ENCODE measurements at places on chromosomes 2 and 18.

DNA sequence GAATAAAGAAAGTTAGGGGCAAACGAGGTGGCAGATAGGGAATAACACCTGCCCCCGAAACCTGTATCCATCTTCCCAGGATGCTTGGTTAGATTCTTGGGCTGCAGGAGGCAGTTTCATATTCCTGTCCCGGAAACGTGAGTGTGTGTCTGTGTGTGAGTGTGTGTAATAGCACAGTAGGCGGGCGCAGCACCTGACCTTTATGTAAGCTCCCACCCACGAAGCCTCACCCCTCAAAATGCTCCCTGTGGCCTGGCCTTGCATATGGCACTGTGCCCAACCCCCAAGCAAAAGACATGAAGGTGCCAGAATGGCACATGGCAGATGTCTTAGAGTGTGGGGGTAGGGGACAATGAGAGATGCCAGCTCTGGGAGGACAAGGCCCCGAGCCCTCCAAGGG, 48.9 kb downstream of the EFR3B start:
- DNase-seq: no peak

DNA sequence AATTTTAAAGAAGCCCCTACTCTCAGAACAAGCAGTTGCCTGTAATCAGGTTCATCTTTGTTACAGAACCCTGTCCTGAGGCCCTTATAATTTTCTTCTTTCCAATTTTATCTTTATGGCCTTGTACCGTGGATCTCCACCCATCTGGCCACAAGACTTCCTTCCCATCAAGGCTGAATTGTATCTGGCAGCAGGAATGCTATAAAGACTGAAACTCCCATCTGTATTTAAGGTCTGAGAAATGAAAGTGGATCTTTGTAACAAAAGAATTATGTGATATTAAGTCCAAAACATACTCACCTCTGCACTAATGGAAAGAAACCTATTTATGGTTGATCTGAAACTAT, 91.8 kb downstream of the METTL8 start:
- no peak for DNase-seq

DNA sequence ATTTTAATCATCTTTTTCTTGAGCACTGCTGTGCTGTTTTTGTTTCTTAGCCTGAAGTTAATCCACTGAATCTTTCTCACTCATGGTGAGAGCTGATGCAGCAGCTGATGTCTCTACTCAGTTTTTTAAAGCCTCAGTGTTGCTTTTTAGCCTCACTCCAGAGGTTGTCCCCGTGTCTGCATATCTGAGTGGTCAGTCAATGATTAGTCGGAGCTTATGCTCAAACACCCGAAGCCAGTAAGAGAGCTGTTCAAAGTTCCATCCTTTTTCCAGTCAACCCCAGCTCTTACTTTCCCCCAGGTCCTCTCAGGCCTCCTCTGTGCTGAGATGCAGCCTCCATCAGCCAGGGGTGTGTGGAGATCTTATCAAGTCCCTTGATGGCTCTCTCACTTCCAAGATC, 81.1 kb downstream of the MBOAT2 start:
- no peak for DNase-seq

- DNase-seq: no peak
Measured at GRCh38 chr2:108787216-108787541, 608 bp downstream of the CCDC138 start.

DNA sequence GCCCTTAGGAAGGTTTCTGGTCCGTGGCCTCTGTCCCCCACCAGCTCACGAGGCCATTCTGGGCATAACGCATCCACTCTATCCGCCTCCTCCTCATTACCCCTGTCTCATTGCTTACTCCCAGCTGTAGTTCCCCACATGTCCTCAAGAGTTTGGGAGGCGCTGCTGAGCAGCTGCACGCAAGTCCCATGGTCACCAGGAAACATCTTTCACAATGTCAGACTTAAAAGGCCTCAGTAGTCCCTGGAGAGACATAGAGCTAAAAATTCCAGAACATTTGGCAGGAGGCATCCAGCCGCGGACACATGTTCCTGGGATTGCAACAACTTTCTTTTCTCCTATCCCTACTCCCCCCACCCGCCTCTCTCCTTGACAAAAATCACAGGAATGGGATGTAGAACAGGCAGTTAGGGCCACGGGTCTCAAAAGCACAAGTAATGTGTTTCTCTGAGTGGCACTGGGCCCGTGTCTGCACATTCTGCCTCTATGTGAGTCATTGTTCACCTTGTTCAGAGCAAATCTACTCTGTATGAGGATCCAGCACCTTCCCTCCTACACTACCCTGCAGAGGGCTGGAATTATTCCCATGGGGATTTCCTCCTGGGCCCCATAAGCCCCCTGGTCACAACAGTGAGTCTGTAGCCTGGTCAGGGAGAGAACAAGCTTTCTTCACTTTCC, 8.1 kb downstream of the LBH start:
- peak; percentile 62 for DNase-seq

DNA sequence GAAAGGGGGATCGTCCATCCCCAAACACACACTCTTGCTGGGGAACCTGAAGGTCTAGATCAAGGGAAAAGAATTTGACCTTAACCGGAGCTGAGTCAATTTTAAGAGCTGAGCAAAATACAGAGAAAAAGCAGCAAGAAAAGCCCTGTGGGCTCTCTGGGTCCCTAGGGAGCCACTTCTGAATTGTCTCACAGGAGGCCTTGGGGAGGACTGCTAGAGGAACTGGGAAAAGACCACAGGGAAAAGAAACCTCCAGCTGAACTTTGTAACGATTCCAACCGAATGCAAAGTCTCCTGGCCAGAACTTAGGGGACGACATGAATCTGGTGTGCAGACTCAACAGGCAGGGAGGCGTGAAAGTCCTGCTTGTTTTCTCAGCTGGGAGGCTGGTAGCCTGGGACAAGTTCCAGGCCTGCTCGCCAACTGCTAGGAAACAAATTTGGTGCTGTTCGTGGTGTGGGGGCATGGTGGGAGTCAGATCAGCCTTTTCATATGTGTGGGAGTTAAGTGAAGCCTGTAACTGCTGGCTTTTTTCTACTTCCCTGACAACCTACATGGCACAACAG, 644.6 kb upstream of the CNTNAP5 start:
- no peak for DNase-seq

DNA sequence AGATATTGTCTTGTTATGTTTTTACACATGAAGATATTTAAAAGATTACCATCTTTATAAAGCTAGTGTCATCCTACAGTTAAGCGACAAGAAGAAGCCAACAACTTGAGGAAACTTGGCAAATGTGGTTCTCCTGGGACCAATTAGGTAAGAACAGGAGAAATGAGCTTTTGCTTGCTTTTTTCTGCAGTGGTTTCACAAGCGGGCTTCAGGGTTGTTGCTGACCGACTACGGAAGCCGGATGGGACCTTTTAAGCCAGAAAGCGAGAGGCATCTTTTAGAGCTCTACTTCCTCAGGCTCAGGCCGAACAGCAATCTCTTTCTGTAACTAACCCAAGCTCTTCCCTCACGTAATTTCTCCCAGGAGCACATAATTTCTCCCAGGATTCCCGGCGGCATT, 256.5 kb downstream of the CNTNAP5 start:
- no peak for DNase-seq

DNA sequence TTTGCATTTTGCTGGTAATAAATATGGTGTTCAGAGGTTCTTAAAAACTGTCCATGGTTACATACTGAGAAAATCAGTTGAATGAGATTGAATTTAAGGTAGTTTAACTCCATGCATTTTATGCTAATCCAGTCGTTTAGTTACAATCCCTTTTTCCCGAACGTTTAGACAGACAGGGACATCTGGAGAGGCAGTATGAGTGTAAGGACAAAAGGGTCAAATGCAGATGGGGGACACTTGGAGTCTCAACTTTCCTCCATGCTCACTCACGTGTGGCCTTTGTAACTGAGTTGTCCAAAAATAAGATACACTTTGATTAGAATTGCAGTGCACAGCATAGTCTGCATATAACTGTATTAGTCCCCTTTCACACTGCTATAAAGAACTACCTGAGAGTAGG, 63.9 kb downstream of the RDH14 start:
- DNase-seq: no peak

DNA sequence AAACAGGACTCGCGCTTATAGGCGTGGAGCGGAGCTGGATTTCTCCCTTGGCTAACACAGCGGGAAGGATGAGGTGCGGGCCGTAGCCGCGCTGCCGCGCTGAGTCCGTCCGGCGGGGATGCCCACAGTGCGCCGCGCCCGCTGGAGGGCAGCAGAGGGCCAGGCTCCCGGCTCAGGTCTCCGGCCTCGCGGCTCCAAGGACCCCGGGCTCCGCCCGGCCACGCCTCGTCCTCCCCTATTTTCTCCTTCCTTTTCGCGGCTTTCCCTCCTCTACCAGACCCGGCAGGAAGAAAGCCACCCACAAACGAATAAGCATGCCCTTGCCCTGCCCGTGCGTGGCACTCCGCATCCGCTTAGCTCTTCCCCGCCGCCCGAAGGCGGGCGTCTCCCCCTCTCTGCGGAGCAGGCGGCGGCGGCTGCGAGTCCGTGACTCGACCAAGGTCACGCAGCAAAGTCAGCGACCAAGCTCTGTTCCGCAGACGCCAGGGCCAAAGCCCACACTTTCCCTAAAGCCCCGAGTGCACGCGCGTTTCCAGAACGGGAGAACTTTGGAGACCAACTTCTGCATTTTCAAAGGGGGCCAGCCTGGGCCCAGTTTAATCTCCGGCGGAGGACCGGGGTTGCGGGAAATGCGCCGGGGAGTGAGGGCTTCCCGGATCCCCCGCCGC, 48.5 kb downstream of the KCNIP3 start:
- DNase-seq: peak; percentile 28

DNA sequence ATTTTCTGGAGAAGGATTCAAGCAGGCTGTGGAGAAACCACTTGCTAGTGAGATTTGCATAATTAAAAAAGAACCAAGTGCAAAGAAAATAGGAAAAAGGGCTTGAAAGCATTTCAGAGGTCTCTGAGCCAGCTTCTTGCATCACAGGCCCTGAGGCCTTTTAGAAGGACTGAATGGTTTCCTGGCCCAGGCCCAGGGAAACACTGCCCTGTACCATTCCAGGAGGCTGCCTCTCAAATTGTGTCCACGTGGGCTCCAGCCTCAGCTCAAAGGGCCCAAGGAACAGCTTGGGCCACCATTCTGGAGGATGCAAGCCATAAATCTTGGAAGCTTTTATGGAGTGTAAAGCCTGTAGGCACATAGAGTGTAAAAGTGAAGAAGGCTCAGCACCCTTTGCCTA, 523.3 kb upstream of the VRK2 start:
- DNase-seq: no peak

DNA sequence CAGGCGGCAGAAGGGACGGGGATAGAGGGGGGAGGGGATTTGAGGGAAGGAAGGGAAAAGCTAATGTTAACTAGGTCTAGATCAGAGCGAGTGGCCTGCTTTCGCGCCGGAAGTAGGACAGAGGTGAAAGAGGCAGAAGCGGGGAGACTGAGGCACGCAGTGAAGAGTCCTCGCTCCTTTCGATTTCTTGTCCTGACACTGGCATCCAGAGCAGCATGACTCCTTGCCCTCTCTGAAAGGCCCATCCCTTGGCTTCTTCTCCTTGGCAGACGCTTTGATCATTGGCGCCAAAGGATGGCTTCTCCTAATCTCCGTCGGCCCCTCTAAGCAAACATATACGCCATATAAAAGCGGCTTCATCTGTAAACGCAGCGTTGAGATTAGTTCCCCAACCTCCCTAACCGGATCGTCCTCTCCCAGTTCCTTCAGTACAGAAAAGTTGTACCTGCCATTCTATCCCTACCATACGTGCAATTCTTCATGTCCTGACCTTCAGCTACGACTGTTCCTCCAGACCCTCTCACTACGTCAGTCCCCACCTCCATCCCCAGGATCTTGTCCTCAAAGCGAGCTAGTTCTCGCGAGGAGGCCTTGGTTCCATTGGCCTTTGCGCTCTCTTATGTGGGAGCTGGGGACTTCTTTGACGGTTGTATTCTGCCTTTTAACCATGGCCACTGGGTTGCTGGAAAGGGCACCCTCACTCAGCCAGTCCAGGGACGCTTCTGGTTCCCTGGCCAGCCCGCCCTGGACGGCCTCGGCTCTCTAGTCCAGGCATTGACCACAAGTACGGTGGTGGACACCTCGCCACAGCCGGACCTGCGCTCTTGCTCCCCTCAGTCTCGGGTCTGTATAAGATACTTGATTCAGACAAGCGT, 857 bp upstream of the NEUROD1 start:
- no peak for DNase-seq

DNA sequence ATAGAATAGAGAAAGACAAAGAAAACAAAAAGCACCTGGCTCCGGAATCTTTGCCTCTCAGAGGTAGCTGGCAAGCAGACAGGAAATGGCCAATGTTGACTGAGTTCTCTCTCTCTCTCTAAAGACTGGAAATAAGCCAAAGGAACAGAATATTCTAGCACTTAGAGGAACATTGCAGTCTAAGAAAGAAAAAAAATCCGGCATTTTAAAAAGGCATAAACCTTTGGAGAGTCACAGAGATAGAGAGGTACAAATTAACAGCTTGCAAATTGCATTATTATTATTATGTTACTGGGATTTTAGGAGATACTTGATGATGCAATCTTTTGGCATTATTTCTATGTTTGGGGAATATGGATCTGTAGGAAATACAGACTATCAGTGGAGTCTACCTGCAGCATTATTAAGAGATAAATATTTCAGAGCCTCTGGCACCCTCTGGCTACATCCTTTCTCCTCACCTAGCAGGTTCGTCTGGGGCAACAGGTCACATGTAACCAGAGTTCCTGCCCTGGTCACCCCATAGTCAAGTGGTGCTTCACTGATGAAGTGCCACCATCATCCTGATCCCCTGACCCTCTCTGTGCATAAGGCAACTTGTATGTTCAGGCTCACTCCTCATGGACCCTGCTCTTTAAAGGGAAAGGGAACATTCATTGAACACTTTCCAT, 318.9 kb upstream of the ACVR2A start:
- DNase-seq: no peak

DNA sequence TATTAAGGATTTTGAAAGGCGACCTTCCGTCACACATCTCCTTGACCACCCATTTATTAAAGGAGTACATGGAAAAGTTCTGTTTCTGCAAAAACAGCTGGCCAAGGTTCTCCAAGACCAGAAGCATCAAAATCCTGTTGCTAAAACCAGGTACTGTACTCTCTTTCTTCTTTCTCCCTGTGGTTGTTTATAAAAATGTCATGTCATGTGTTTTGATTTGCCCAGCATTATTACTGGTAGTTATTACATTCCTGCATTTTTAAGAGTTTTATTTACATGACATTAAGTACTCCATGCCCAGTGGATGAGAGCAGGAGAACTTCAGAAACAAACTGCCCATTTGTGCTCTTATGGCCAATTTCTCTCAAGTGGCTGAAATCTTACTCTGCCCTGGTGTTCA, 191.3 kb downstream of the MYO3B start:
- no peak for DNase-seq

- no peak for DNase-seq
Measured at GRCh38 chr2:207385903-207386302, 143.9 kb upstream of the CREB1 start.

GRCh38 chr2:102366406-102367112, 11.0 kb downstream of the IL18R1 start:
- DNase-seq: no peak

GRCh38 chr2:221437056-221437455, 135.0 kb downstream of the EPHA4 start:
- no peak for DNase-seq
